ENCODE measurements at places on chromosomes 7 and 10.

GRCh38 chr10:73590881-73591799, at the start of gene USP54:
Gene USP54 (minus strand): TSS chr10:73591342. CDS start chr10:73575658, 15,684 bp downstream.
- DNase-seq: no peak

GRCh38 chr10:71614946-71615345, 104.6 kb downstream of the C10orf105 start:
- DNase-seq: no peak

GRCh38 chr7:10913457-10913856, 60.2 kb upstream of the PHF14 start:
- DNase-seq: no peak

- DNase-seq: peak; percentile 75
Observed at GRCh38 chr7:94178230-94178629, 174.1 kb upstream of the BET1 start.

DNA sequence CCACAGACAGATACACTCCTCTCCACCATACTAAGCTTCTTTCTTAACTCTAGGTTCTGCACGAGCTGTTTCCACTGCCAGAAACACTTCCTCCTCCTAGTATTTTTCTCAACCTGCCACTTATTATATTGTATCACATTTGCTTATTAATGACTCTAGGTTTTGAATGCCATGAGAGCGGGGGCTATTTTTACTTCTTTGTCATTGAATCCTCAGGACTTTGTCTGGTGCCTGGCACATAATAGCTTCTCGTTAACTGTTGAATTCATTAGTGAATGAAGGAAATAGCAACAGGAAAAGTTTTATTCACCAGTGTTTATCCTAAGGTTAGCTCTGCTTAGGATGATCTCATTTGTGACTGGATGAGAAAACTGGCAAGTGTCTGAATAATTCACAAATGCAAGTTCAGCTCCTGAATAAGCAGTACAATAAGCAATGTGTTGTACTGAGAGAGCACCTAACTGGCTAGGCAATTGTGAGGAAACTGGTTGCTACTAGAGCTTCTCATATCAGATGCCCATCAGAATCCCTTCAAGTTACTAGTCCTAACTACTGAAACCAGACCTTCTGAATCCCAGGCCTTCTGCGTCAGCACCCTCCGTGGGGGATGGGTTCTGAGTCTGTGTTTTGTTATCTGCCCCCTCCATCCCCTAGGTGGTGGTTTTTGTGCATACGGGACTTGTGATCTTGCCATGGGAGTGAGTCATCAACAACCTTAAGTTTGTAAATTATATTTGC, 92.7 kb downstream of the LSMEM1 start:
- DNase-seq: no peak

GRCh38 chr7:114944745-114945625, 23.1 kb downstream of the MDFIC start:
- DNase-seq: no peak

DNA sequence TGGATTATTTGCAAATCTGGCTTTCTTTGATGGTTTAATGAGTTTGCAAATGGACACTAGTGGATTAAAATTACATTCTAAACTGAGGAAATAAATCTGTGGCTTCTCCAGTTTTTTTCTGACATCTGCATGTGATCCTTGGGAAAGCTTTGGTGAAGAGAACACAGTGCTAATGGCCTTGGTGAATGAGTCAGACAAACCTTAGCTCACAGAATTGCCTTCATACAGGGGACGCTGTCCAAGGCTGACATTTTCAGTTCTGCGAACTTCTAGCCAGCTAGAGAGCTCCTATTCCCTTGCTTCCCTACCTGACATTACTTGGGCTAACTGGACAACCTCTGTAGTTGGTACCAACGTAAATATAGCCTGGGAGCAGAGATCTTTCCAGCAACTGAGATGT, 21.2 kb downstream of the BMPER start:
- DNase-seq: no peak

- DNase-seq: no peak
Observed at GRCh38 chr7:132872034-132872433, 209.9 kb downstream of the CHCHD3 start.

DNA sequence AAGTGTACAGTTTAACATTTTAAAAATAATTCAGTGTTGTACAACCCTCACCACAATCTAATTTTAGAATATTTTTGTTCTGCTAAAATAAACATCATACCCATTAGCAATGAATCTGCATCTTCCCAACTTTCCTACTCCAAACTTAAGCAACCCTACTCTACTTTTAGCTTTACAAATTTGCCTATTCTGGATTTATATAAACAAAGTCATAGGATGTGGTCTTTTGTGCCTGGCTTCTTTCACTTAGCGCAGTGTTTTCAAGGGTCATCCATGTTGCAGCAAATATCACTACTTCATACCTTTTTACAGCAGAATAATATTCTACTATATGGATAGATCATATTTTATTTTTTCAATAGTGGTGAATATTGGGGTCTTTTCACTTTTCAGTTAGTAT, 18.9 kb downstream of the CALML3 start:
- no peak for DNase-seq

DNA sequence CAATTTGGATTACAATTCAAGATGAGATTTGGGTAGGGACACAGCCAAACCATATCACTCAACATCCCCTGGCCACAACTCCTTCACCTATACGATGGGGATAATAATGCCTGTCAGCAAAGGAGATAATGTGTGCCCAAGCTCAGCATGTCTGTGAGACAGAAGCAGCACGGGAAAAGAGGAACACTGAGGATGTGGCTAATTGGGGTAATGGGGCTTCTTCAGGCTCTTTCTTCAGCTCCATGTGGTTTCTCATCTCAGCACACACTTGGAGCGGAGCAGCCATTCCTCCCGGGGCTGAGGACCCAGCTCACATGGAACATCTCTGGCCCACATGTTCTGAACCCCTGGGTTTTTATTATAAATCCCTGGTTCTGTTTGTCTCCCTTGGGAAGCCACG, 136.0 kb upstream of the NAMPT start:
- no peak for DNase-seq

GRCh38 chr10:110680273-110681020, 36.3 kb downstream of the RBM20 start:
- DNase-seq: no peak

- peak; percentile 56 for DNase-seq
Observed at GRCh38 chr10:43120929-43121314, 17.3 kb upstream of the CSGALNACT2 start.

- DNase-seq: no peak
Observed at GRCh38 chr10:3213758-3214515, 41.4 kb upstream of the PITRM1 start.

- no peak for DNase-seq
Observed at GRCh38 chr7:76507723-76508406, 2.5 kb upstream of the UPK3B start.

DNA sequence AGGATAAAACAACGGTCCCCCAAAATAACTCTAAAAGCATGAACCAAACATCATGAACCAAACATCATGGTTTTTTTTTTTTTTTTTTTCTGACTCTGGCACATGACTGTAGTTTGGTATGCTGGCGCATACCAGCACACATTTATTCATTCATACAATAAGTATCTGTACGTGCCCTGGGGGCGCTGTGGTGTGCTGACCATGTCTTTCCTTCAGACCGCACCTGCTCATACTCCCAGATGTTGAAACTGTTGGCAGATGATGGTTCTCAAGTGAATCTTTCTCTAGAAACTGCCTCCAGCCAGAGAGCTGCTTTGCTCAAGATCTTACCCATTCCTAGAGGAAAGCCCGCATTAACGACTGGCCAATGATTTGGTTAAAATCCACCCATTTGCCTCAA, 114.7 kb upstream of the ANKRD30A start:
- no peak for DNase-seq

DNA sequence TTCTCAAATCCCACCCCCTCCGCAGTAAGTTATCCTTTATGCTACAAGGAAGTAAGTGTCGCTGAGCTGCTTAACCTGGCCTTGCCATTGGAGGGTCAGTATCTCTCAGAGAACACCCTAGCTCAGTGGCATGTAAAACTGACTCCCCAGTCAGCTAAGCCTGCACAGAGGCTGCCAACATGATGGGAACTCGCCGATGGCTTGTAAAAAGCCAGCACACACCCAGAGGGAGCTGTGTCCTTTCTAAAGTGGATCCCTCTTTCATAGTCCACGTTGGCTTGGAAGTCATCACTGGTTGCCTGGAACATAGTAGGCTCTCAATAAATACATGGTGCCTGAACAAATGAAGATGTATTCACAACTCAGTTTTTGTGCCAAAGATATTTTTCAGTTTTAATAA, 249.1 kb upstream of the YAE1 start:
- DNase-seq: no peak

GRCh38 chr7:64951250-64951848, 39.5 kb downstream of the ZNF117 start:
- peak; percentile 16 for DNase-seq

GRCh38 chr7:158432369-158433341, 155.0 kb downstream of the PTPRN2 start:
- no peak for DNase-seq

DNA sequence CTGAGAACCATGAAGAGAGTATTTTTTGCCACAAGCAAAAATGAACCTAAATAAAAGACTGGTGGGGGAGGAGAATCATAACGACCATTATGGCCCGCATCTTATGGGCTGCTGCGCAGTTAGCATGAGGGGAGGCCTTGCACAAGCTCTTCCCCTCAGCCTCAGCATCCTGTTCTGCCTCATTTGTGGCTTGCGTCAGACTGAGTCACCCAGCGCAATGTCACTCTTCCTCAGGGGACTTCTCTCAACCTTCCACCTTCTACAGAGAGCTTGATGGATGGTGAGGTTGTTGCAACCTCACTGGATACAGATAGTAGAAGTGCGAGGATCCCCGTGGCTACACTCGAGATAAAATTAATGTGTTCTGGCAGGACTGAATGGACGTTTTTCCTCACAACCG, 16.8 kb upstream of the GPR15LG start:
- no peak for DNase-seq

DNA sequence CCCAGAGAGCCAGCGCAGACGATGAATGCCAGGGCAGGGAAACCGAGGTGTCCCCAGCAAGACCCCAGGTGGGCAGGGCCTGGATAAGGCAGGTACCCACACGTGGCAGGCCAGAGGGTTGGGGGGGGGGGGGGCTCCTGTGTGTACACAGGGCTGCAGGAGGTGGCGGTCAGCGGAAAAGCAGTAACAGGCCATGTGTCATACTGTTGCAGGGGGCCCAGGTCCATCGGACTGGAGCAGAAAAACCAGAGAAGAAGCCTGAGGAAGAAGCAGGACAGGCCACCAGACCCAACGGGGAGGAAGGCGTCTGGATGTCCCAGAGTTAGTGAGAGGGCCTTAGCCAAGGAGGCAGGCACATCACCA, 116.3 kb downstream of the MAD1L1 start:
- DNase-seq: no peak

GRCh38 chr10:30155401-30155800, 96.0 kb upstream of the JCAD start:
- no peak for DNase-seq

GRCh38 chr7:143289421-143289820, 1.3 kb downstream of the CASP2 start:
- no peak for DNase-seq

GRCh38 chr10:63210611-63211196, 77.6 kb downstream of the NRBF2 start:
- DNase-seq: no peak

DNA sequence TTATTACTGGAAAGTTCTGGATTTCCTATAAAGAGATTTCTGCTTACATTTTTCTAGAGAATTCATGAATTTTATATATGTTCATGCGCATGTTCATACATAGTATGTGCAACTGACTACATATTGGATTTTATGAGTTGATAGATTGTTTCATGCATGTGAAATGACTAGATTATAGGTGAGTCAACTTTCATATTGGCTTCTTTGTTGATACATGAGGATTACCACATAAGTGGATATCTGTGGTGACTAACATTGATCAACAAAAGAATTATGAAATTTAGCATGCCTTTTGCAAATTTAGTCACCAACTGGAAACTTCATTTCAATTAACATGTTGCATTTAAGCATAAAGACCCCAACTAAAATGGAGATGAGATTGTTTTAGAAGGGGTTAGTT, 99.0 kb downstream of the GNAT3 start:
- DNase-seq: no peak

GRCh38 chr10:35913628-35914027, 271.5 kb upstream of the FZD8 start:
- DNase-seq: no peak

DNA sequence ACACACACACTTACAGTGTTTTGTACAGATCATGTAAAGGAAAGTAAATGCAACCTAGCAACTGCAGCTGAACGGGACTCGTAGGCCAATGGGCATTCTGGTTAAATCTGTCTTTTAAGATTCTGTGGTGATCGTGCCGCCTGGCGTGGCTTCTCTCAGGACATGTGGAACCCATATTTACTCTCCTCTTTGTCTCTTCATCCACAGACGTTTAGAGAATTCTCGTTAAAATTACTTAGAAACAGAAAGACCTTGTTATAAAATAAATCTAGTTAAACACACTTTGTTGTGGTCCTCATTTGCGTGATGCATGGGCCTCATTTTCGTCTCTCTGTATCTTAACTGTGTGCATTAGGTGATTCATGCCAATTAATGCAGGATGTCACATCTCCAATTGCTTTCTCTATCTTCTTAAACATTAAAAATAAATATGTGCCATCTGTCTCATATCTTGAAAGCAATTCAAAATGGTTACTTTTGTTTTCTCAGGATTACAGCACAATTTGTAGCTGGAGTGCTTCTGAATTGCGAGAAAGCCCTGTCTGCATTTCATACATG, 11.5 kb downstream of the KLF6 start:
- DNase-seq: no peak

- no peak for DNase-seq
Observed at GRCh38 chr10:73225518-73225917, 21.5 kb downstream of the DNAJC9 start.

- no peak for DNase-seq
Observed at GRCh38 chr7:26052706-26053105, 99.3 kb upstream of the NFE2L3 start.

DNA sequence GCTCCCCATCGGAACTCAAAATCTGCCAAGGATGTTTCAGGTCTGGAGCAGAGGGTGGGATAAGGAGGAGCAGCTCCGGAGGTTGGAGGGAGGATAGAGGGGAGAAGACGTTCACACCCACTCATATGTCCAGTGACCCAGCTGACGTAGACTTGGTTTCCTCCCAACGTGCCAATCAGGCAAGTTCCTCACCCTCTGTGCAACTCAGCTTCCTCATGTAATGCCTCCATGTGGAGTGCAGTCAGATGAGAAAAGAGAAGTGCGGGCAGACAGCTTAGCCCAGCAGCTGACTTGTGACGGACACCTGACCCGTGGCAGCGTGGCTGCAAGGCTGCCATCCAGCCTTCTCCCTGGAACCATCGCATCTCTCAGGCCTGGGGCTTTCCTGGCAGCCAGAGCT, 86.8 kb downstream of the NPTX2 start:
- DNase-seq: no peak

DNA sequence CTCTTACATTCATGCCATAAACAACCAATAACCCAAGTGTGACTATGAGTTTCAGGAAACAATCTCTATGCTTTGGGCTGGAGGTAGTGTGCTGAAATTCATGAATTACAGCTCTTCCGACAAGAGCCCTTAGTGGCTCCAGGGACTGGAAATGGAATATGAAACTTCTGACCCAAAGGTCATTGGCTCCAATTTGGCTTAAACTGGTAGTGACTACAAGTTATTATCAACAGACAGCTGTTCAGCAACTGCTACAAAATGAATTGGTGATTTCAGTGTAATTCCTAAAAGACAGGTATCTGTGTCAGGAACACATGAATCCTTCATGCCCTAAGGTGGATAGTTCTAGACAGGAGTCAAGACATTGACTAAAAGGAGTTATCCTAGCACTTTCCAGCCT, 745.4 kb downstream of the PHTF2 start:
- no peak for DNase-seq
